Activated CD4-positive, alpha-beta T cell treated with anti-CD3 and anti-CD28 coated beads, Interleukin-2, amount 10 ng/mL, durations not matched to agents 24 days and 14 days (primary cell): ENCODE measurements at places on chromosomes 16 and 17. TPM values are rescaled to one million over a fixed set of nuclear protein-coding genes. Genes with fewer than 3 reads are reported as not detected.

DNA sequence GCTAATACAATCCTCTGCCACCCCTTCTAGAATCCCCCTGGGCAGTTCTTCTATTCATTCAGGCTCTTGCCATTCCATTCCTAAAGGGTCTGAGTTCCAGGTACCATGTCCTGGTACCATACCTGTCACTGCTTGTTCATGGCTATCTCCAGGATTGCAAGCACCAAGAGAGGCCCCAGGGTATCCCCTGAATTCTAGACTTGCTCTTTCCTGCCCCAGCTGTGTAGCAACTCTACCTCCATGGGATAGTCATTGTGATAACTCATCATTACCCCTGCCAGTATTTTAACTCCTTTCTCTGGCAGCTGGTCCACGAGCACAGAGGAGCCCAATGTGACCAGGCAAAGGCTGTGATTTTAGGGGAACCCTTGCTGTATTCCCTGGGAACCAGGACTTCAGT lies 143.7 kb upstream of the CDH5 start:
- H3K4me1 ChIP-seq = no peaks in the 10 kb centered on the region
- H3K36me3 ChIP-seq = no peaks in the 10 kb centered on the region
- DNase-seq = no peak
- H3K27ac ChIP-seq = no peak overlapping the region
- no peak overlapping the region for H3K4me3 ChIP-seq
- H3K27me3 ChIP-seq = peaks cover 2% of the 10 kb centered on the region

GRCh38 chr16:71780521-71781089 lies 28.0 kb downstream of the AP1G1 start:
- H3K4me3 ChIP-seq = no peak overlapping the region
- peaks cover 15% of the 10 kb centered on the region for H3K4me1 ChIP-seq
- peak; percentile 30 for DNase-seq
- H3K36me3 ChIP-seq = peaks cover 29% of the 10 kb centered on the region
- no peak overlapping the region for H3K27ac ChIP-seq
- H3K27me3 ChIP-seq = no peaks in the 10 kb centered on the region

Gene SPNS2
- total RNA-seq = 0.17 and 0.28 TPM in 2 replicates

Gene FOXO3B
- total RNA-seq = 6.0 and 6.4 TPM in 2 replicates

DNA sequence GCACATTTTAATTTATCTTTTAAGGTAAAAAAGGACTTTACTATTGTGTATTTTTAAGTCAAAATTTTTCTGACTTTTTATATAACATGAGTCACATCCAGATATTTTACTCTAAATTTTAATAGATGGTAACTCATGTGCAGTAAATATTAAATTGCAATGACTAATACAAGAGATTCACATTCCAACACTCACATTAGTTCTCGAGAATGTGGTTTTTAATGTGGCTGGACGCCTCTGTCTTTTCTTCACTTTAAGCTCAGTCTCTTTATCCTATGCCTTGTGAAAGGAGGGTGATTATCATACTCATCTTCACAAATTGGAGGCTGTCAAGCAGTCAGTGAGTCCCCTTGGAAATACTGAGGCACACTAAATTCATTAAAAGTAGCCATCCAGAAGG lies 315.6 kb downstream of the HS3ST3B1 start:
- DNase-seq = no peak
- H3K27me3 ChIP-seq = no peaks in the 10 kb centered on the region
- H3K27ac ChIP-seq = no peak overlapping the region
- no peak overlapping the region for H3K4me3 ChIP-seq
- H3K4me1 ChIP-seq = no peaks in the 10 kb centered on the region

Gene RND2
- 0.07 TPM in 2 replicates for total RNA-seq

GRCh38 chr16:67517661-67518423 lies 10.8 kb upstream of the RIPOR1 start:
- H3K4me3 ChIP-seq = no peak overlapping the region
- H3K27ac ChIP-seq = no peak overlapping the region
- H3K4me1 ChIP-seq = peaks cover 32% of the 10 kb centered on the region
- DNase-seq = no peak

Gene HOXB5
- total RNA-seq = not detected in 2 replicates

DNA sequence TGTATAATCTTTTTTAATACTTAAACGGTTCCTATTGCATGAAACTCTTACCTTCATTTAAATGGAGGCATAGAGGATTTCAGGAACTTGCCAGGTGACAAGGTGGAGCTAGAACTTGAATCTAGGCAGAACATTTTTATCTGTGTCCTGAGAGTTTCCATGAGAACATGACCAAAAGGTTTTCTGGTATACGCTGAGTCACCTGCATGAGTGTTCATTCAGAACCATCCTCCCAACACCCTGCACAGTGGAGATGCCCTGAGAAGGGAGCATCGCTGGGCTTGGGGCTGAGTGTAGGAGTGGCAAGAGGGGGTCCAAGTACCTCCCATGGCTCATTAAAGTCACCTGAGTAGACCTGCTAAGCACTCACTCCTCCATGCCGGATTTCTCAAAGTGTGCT lies 169.7 kb upstream of the CACNG5 start:
- H3K27me3 ChIP-seq = peaks cover 2% of the 10 kb centered on the region
- H3K36me3 ChIP-seq = peaks cover 61% of the 10 kb centered on the region
- DNase-seq = no peak
- H3K4me1 ChIP-seq = peaks cover 69% of the 10 kb centered on the region

Gene CCDC78
- 6.9 and 8.0 TPM in 2 replicates for total RNA-seq

GRCh38 chr17:27824176-27824715 lies 23.9 kb upstream of the NOS2 start:
- H3K27ac ChIP-seq = no peak overlapping the region
- H3K36me3 ChIP-seq = peaks cover 6% of the 10 kb centered on the region
- H3K27me3 ChIP-seq = peaks cover 10% of the 10 kb centered on the region
- no peaks in the 10 kb centered on the region for H3K4me1 ChIP-seq
- no peak overlapping the region for H3K4me3 ChIP-seq
- DNase-seq = no peak

DNA sequence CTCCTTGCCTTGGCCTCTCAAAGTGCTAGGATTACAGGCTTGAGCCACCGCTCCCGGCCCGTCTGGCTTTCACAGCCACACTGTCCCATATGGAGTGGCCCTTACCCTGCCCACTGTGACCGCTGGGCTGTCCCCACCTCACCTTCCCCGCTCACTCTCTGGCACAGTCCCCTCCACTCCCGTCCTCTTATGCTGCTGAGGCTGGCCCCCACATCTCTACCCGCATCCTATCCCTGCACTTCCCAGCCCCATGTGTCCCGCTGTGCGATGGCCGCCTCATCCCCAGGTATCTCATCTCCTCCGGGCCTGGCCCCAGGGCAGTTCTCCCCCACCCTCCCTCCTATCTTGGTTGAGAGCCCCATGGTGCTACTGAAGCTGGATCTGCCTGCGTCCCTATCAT lies 93.2 kb downstream of the PGS1 start:
- no peak overlapping the region for H3K27ac ChIP-seq
- peaks cover 10% of the 10 kb centered on the region for H3K27me3 ChIP-seq
- no peak overlapping the region for H3K4me3 ChIP-seq

- H3K4me3 ChIP-seq = no peak overlapping the region
- no peak for DNase-seq
Measured at GRCh38 chr16:27819881-27820610, 243.5 kb downstream of the GSG1L start.

DNA sequence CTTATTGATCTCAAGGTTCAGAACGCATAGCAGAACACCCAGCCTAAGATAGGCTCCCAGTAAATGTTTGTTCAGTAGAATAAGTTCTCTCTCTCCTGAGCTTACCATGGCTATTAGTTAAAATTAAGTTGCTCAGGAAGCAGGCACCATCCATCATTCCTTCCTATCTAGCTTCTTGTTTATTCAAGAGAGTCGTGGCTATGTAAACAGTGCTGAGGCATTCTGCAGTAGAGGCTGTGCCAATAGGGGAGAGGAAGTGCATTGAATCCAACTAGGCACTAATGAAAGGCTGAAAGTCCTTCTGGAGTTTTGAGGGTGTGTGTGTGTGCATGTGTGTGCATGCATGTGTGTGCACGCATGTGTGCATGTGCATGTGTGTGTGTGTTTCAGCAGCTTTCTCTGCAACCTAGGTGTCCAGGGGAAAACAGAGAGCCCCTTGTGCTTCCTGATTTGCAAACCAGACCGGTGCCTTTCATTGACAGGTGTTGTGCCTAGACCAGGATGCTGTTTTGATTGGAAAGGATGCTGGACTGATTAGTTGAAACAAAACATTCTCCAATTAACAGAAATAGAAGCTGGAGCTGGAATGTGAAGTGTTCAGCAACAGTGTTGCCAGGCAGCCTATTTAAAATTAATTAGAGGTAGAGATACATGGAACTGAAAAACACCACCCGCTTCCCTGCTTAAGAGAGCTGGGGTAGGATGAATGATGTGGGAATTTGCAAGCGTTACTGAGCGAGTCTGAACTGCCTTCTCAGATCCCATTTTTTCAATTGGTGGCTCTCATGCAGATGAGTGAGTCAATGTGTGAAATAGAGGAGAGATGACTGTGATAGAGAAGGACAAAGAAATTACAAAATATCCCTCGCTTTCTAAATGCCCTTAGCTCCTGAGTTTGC lies 103.3 kb upstream of the CLEC3A start:
- H3K36me3 ChIP-seq = no peaks in the 10 kb centered on the region
- H3K27ac ChIP-seq = no peak overlapping the region
- peaks cover 2% of the 10 kb centered on the region for H3K27me3 ChIP-seq
- DNase-seq = no peak
- H3K4me3 ChIP-seq = no peak overlapping the region
- no peaks in the 10 kb centered on the region for H3K4me1 ChIP-seq

DNA sequence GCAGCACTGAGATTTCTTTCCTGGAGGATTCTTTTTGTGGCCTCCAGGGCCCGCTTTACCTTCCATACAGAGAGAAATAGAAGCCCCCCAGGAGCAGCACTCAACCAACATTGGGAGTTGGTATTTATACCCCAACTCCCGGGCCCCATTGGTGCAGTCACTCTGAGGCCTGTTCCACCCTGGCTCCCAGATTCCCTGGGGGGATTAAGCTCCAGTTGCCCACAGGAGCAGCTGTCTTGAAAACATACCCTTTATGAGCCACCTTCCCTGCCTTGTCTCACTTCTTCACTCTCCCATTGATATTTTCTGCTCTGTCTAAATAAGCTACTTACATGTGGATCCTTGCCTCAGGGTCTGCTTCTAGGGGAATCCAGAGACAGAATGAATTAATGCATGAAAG lies 167.8 kb downstream of the KATNIP start:
- H3K27me3 ChIP-seq = no peaks in the 10 kb centered on the region
- DNase-seq = no peak
- H3K4me1 ChIP-seq = peaks cover 2% of the 10 kb centered on the region
- no peak overlapping the region for H3K27ac ChIP-seq

- H3K27me3 ChIP-seq = no peaks in the 10 kb centered on the region
- no peaks in the 10 kb centered on the region for H3K4me1 ChIP-seq
- no peak overlapping the region for H3K4me3 ChIP-seq
- no peaks in the 10 kb centered on the region for H3K36me3 ChIP-seq
- no peak overlapping the region for H3K27ac ChIP-seq
Measured at GRCh38 chr17:70295731-70296130, 126.4 kb downstream of the KCNJ2 start.

DNA sequence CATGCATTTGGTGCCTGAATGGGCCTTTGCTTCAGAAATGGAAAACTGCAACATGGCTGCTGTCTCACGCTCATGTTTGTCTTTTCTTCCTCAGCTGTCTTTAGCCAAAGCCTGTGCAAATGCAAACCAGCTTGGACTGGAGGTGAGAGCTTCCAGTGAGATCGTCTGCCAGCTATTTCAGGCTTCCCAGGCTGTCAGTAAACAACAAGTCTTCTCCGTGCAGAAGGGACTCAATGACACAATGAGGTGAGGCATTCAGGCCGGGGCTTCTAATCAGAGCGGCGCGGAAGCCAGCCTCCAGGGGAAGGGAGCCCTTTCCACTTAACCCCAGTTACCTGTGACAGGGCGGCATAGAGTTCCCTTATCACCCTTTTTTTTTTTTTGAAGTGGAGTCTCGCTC lies 14.3 kb downstream of the CCNF start:
- peaks cover 53% of the 10 kb centered on the region for H3K36me3 ChIP-seq
- DNase-seq = no peak
- H3K4me1 ChIP-seq = no peaks in the 10 kb centered on the region
- no peak overlapping the region for H3K27ac ChIP-seq
- no peaks in the 10 kb centered on the region for H3K27me3 ChIP-seq

DNA sequence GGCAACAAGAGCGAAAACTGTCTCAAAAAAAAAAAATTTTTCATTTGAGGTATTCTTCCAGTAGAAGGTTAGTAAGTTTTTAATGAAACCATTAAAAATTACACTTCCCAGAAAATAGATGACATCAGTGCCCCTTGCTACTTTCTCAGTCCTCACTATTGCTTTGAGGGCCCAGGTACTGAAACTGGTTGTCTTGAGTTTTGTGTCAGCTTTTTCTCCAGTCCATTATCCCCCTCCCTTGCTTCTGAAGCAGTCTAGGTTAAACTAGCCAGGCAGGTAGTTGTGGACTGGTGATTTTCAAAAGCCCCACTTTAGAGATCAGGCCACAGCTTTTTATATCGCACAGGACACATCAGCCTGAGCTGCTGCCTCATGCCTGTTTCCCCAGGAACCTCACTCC lies 10.9 kb downstream of the SMCR8 start:
- DNase-seq = no peak
- peaks cover 2% of the 10 kb centered on the region for H3K4me1 ChIP-seq
- H3K4me3 ChIP-seq = no peak overlapping the region
- H3K36me3 ChIP-seq = peaks cover 43% of the 10 kb centered on the region
- H3K27ac ChIP-seq = no peak overlapping the region

- no peaks in the 10 kb centered on the region for H3K36me3 ChIP-seq
- H3K4me1 ChIP-seq = peaks cover 4% of the 10 kb centered on the region
- H3K27me3 ChIP-seq = peaks cover 27% of the 10 kb centered on the region
- H3K27ac ChIP-seq = no peak overlapping the region
Measured at GRCh38 chr17:59525668-59526067, 39.7 kb upstream of the DHX40 start.

DNA sequence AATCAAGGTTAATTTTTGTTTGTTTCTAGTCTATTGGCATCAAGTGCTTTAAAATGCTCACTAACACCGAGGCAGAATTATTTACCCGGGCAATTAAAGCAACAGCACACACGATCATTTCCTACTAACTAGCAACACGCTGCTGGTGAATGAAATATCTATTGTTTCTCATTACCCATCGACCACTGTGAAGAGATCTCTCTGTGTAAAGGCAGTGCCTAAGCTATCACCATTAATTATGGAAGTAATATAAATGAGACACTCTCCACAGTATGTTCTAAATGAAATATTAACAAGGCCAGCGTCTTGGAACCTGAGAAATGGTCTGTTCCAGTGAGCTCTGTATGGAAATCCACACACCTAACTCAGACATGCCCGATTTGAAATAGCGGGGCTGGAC lies 397.6 kb downstream of the MAF start:
- no peak overlapping the region for H3K27ac ChIP-seq
- no peak for DNase-seq
- no peaks in the 10 kb centered on the region for H3K4me1 ChIP-seq
- no peaks in the 10 kb centered on the region for H3K27me3 ChIP-seq
- H3K36me3 ChIP-seq = no peaks in the 10 kb centered on the region

Gene NLRC3
- total RNA-seq = 19.1 and 22.1 TPM in 2 replicates
